ENCODE measurements at places on chromosomes 6 and 20.
A peak's percentile ranks its signal among the peaks of the same experiment; 100 is the strongest.

DNA sequence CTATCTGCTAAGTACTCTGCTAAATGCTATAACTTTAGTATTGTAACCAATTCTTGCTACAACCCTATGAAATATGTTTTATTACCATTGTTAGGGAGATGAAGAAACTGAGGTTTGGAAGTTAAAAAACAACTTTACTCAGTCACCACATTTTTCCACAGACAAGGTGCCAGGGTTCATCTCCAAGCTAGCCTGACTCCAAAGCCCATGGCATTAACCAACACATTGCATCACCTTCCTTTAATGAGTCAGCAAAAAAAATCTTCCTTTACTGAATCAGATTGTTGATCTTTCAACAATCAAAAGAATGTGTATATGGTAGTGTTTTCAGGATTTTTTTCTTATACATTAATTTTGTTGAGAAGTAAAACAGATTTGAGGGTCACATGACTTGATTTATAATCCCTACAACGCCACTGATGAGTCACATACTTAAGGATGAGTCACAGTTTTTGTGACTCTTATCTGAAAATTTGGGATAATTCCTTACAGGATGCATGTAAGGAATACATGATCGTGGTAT lies 41.5 kb downstream of the MAN1A1 start:
- ATAC-seq = peak; percentile 36

- ATAC-seq = no peak
Observed at GRCh38 chr20:41030531-41031242, 2.1 kb downstream of the TOP1 start.

- ATAC-seq = no peak
Observed at GRCh38 chr20:51828762-51829161, 26.4 kb upstream of the SALL4 start.

GRCh38 chr6:4491501-4492260 lies 284.5 kb upstream of the CDYL start:
- ATAC-seq = no peak

- no peak for ATAC-seq
Observed at GRCh38 chr20:38692436-38693411, 31.6 kb upstream of the SLC32A1 start.

- peak; percentile 46 for ATAC-seq
Observed at GRCh38 chr6:116047173-116047933, 13.3 kb downstream of the FRK start.

GRCh38 chr6:131683479-131683878 lies 17.7 kb downstream of the OR2A4 start:
- ATAC-seq = no peak

DNA sequence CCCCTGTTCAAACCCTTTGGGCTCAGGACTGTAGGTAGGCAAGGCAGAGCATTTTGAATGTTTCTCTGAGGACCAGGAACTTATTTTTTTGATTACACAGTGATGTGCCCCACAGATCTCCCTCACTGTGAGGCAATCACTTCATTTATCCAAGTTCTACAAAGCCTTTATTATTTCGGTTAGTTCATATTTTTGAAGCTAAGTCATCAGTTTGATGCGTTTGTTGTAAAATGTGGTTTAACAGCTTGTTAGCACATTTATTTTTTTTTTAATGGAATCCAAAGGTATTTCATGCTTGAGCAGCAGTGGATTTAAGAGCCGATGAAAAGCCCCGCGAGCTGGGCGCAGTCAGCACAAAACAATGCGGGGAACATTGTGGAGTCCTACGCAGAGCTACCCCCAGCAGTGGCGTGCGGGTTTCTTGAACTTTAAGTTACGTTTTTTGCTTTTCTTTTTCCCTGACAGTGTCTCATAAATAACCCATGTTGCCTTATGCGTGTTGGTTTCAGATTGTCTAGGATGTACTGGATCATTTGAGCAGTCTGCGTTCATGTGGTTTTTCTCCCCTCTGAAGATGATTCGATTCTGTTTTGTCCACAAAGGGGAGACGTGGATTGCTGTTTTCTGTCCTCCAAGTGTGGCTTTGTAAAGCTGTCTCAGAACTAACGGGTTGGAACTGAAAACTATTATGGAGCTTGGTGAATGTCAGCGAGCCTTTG lies 233.6 kb upstream of the BMP2 start:
- ATAC-seq = no peak

DNA sequence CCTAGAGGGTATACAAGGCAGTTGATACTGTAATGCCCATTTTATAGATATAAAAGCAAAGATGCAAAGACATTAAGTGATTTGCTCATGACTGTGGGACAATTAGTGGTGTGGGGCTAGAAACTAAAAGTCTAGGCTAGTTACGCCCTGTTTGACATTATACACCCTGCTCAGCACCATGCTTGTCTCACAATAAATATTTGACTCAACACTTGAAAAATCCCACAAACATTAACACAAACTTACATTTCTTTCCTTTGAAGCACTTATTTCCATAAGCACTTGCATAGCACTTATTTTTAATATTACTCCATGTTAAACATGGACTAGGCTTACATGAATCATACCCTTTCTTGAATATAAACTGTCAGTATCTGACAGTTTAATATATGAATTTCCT lies 36.5 kb upstream of the SNRPB2 start:
- no peak for ATAC-seq

- ATAC-seq = no peak
Observed at GRCh38 chr6:169085466-169085865, 168.2 kb downstream of the THBS2 start.

DNA sequence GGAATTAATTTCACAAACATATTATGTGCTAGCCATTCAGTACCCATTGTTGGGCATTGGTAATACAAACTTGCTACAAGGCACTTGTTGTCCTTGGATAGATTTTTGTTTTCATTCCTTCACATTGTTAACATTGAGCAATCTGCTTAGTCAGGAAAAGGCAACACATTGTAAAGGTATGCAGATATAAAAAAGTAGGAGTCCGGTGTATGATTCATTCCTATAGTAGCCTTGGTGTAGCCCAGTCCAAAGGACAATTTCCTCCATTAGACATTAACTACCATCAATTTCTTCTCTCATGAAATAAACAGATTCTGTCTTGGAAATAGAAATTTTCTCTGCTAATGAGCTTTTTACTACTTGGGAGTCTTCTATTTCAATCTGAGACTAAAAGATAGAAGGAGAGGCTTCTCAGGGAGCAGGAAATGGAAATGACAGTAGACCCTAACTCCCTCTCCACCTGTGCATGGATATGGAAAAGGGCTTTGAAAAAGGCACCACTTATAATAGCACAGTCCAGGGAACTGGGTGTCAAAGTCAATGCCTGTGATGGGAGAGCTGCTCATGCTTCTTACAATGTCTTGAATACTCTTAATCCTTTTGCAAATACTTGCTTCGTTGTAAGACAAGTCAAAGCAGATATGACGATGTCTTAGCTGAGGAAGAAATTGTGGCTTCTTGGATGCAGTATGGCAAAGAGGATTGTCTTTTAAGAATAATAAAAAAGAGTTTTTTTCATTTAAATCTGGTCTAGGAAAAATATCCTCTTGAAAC lies 369.4 kb upstream of the CITED2 start:
- peak; percentile 48 for ATAC-seq

DNA sequence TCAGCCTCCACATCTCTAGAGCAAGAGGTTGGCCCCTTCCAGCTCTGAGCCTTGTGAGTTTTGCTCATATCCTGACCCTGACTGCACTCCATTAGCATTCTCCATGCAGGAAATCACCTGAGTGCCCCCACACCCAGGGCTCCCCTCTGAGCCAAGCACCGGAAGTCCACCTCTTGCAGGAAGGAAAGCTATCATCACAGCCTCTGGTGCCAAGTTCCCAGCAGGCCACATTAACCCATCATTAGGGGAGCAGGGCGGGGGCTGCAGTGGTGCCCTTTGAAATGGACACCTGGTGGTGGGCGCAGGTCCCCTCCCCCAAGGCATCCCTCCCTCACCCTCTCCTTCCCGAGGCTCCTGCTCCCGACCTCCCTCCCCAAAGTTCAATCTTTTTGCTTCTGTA lies 16.1 kb downstream of the GRM4 start:
- no peak for ATAC-seq

DNA sequence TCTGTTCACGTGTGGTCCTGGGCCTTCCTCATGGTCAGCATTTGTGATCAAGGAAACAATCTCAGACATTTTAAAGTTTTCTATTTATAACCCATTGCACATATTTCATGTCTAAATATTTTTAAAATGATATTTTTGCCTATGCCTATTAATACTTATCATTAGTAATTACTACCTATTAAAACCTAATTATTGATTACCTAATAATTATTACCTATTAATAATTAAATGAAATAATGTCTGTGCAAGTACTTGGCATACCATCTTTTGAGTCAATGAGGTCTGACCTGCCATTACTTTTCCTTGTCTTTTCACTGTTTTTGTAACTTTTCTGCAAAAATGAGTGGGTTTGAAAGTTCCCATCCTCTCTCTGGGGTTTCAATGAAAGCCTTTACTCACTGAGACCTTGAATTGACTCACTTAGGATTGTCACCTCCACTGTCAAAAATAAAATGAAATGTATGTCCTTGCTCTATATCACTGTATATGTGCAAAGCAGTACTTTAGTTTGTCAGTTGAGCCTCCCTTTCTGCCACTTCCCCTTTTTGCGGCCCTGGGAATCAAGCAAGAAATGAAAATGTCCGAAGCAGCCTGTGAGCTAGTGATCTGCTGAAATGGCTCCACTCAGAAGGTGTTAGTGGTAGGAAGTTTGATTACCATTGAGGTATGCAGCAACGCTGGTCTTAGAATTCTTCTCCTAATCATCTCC lies 87.8 kb downstream of the L3MBTL3 start:
- ATAC-seq = no peak

DNA sequence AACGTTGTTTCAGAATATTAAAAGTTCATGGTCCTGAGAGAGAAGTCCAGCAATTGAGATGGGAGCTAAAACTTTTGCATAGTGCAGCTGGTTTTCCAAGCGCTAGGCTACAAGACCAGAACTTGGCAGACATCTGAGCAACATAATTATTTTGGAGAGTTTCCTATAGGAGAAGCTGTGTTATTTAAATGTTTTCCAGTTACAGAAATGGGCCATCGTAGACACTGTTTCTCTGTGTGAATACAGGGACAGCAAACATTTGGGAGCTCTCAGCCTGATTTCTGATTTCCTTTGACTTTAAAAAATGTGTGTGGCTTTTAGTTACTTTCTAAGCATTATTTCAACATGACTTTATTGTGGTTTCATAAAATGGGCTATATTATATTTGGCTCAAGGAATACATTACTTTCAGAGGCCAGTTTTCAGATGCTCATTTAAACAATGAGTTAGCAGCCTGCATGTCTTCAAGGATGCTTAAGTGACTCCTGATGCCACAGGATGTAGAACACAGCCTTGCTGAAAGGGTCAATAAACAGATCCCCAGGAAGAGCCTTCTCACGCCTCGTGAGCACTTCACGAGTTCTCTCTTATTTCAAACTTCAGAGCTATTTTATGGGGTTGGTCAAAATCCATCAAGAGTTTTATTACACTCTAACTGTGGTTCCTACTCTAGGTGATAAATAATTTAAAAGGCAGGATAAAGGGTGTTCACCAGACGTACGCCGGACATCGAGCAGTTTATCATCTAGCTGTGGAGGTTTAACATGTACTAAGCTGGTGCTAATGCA lies 193.8 kb downstream of the SMOC2 start:
- ATAC-seq = no peak

- ATAC-seq = peak; percentile 40
Observed at GRCh38 chr6:159493898-159494585, 199.0 kb downstream of the SOD2 start.

DNA sequence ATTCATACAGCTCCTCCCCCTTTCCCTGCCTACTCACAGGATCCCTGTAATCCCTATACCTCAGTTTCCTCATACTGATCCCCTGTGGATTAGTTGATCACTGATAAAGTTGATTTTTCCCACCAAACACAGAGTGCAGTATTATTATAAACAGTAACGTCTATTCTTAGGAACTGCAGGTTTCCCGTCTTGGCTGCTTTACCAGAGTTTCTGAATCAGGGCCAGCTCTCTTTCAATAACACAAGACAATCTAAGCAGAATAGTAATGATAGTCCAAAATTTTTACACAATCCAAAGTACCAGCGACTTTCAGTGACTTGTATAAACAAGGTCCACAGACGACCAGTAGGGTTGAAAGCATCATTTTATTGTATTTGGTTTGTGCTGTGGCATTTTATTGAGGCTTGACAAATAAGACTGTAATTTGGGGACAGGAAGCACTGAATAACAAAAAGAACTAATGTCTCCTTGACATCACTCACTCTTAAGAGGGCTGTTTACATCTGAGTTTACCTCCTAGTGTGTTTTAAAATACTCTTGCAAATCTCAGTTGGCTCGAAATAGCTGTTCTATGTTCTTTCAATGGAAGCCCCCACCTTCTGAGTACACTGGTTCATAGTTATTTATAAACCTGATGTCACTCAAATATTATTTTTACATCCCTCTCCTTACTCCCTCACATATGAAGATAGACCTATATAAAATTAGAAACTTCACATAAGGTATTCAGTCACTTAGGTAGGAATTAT lies 6.1 kb upstream of the JARID2 start:
- no peak for ATAC-seq

- no peak for ATAC-seq
Observed at GRCh38 chr20:2252419-2252997, 43.3 kb upstream of the TGM3 start.

DNA sequence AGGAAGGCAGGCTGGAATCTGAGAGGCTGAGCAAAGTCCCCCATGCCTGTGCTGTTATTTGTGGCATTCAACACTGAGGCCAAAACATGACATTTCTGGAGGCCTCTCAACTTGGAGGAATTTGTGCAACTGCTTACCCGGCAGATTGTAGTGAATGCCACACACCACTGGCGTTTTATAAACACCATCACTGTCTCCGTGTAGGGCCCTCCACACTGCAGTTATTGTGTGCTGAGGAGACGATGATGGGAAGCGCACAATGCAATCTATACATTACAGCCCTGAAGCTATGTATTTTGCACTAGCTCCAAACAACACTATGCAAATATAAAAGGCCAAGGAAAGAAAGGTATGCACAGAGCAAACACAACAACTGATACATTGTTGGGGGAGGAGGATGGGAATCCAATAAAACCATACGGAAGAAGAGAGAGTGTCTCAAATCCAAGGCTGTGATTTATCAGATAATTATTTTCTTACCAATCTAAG lies 106.5 kb downstream of the SMLR1 start:
- ATAC-seq = peak; percentile 44

- no peak for ATAC-seq
Observed at GRCh38 chr6:9126878-9127560, 691.7 kb upstream of the SLC35B3 start.

GRCh38 chr20:23881371-23881770 lies 1.8 kb upstream of the CST5 start:
- no peak for ATAC-seq

- no peak for ATAC-seq
Observed at GRCh38 chr20:49687595-49688567, 25.8 kb downstream of the B4GALT5 start.

GRCh38 chr20:56995635-56996075 lies 270.8 kb downstream of the BMP7 start:
- ATAC-seq = no peak

DNA sequence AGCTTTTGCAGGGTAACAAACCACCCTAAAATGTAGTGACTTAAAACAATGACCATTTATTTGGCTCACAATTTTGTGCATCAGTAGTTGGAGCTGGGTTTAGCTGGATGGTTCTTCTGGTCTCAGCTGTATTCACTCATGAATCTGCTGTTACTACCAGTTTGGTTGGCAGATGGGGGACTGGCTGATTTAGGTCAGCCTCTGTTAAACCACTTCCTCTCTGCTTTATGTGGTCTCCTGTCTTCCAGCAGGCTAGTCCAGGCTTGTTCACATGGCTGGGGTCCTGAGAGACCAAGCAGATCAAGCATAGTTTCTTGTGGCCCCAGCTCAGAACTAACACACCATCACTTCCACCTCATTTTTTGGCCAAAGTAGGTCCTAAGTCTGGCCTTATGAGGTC lies 67.2 kb upstream of the LAMP5 start:
- ATAC-seq = no peak
